Mucosa of gallbladder (tissue), 1 donor: ENCODE measurements at places on chromosomes 16 and 17. TPM values are rescaled to one million over a fixed set of nuclear protein-coding genes. Genes with fewer than 3 reads are reported as not detected.

GRCh38 chr16:54935266-54935968 lies 4.8 kb downstream of the IRX5 start:
- DNase-seq: no peak

DNA sequence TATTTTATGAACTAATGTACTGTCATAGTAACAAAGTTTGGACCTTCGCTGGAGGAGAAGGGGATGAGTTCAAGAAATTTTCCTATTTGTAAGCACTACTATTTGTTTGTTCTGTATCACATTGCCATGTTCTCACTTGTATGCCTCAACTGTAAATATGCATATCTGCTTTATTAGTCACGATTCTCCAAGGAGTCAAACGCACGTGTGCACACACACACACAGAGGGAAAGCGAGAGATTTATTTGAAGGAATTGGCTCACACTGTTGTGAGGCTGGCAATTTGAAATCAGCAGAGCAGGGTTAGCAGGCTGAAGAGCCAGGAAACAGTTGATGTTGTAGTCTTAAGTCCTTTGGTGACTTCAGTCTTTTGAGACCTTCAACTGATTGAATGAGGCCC lies 24.9 kb upstream of the MYH2 start:
- DNase-seq: no peak

Gene TPSD1
- total RNA-seq: 0.69 TPM

Gene APOBR
- total RNA-seq: 3.3 TPM
